Thoracic aorta (tissue), 2 donors: ENCODE measurements at places on chromosomes 13 and 19. TPM values are rescaled to one million over a fixed set of nuclear protein-coding genes. Genes with fewer than 3 reads are reported as not detected.

The ITM2B gene
- total RNA-seq = 436 TPM

DNA sequence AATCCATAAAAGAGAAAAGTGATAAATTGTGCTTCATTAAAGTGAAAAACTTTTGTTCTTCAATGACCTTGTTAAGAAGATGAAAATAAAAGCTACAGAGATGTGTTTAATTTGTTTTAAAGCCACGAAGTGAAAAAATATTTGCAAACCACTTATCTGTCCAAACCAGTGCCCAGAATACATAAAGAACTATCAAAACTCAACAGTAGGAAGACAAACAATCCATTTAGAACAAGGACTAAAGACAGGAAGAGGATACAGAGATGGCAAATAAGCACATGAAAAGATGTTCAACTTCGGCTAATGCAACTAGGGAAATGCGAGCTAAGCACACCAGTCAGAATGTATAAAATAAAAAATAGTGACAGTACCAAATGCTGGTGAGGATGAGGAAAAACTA, 15.0 kb downstream of the GJB6 start:
- H3K27ac ChIP-seq = no peak overlapping the region
- DNase-seq = no peak
- no peaks in the 10 kb centered on the region for H3K36me3 ChIP-seq
- no peak overlapping the region for H3K4me3 ChIP-seq
- no peaks in the 10 kb centered on the region for H3K27me3 ChIP-seq

The COX7A1 gene
- 6.3 TPM for total RNA-seq

- H3K27ac ChIP-seq = peak overlapping the region; percentile 97
- peak overlapping the region; percentile 95 for H3K4me3 ChIP-seq
- peaks cover 19% of the 10 kb centered on the region for H3K36me3 ChIP-seq
- no peak for DNase-seq
- H3K4me1 ChIP-seq = peaks cover 56% of the 10 kb centered on the region
These were observed 633 bp downstream of the SPHK2 start for GRCh38 chr19:48619692-48620585.

- no peaks in the 10 kb centered on the region for H3K27me3 ChIP-seq
- no peak overlapping the region for H3K4me3 ChIP-seq
- DNase-seq = no peak
- H3K27ac ChIP-seq = no peak overlapping the region
- H3K4me1 ChIP-seq = peaks cover 16% of the 10 kb centered on the region
These were observed 11.6 kb downstream of the NAPA start for GRCh38 chr19:47503130-47503825.

GRCh38 chr19:45660636-45661035, 7.4 kb upstream of the GIPR start:
- H3K4me1 ChIP-seq = no peaks in the 10 kb centered on the region
- no peaks in the 10 kb centered on the region for H3K27me3 ChIP-seq
- H3K27ac ChIP-seq = no peak overlapping the region
- no peak overlapping the region for H3K4me3 ChIP-seq
